ENCODE measurements at places on chromosomes 13 and 19.

DNA sequence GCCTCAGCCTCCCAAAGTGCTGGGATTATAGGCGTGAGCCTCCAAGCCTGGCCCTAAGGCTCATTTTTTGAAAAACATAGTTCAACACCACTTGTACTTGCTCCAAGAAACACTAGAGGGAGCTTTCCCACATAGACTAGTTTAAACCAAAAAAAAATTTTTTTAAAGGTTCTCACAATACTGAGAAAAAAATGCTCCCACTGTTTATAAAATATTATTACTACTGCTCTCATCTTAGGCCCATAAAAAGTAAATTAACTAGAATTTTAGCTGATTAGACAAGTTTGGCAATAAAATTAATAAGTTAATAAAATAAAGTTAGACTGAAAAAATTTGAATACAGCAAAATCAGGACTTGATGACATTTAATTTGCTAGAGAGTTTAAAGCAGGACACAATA, 109.5 kb downstream of the TBC1D4 start:
- DNase-seq: no peak

DNA sequence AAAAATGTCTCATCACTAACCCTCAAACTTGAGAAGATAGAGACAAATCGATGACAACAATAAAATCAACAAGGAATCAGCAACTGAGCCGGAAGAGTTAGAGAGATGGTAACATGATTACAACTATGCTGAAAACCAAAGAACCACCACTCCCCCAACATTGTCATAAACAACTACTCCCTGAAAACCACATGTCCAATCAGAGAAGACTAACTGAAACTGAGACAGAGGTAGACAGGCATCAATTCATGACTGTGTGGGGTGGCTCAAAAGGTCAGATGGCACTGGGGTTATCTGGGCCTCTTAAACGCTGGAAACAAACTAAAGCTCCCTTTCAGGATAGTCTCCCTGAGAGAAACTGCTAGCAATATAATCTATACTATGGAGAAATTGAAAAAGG, 488.8 kb downstream of the KCTD12 start:
- DNase-seq: no peak

GRCh38 chr13:97225533-97225932, 3.4 kb downstream of the MBNL2 start:
- no peak for DNase-seq

- DNase-seq: no peak
Observed at GRCh38 chr19:36256853-36257519, 42.1 kb downstream of the ZNF146 start.

- no peak for DNase-seq
Observed at GRCh38 chr19:17332677-17333581, 1.7 kb downstream of the ANO8 start.

All from activated T-helper 1 cell treated with anti-CD3 and anti-CD28 coated beads, Interleukin-2, amount 50 U/mL, for 16 hours (primary cell).